Effector CD4-positive, alpha-beta T cell (primary cell): ENCODE measurements at places on chromosomes 7 and 10.

- DNase-seq = no peak
These were observed 164.6 kb upstream of the KCTD7 start for GRCh38 chr7:66464059-66464458.

DNA sequence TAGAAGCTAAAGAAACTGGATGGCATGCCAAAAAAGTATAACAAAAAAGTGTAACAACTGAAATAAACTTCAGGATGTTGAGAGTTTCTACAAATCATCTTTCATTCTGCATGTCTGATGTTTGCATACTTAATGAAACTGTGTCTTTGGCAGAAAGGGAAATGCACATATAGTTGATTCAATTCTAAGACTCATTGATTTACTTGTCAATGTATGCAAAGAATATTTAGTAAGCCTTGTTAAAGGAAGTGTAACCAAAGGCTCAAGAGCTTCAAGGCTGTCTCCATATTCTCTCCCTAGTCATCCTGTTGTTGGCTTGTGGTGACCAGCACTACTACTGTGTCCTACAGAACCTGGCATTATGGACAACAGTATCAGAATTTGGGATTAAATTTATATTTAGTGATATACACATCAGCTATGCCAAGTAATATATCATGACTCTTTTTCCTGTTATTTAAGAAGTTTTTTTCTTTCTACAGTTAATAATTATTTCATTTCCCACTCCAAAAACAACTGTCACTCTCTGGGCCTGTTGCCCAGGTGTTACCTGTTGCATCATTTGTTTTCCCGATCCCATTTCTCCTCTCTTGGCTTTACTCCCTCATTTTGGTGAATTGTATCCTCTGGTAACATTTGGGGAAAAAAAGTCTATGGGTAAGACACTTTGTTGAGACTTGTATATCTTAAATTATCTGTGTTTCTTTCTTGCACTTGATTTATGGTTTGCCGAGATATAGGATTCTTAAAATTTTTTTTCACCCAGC lies 226.6 kb upstream of the BMPER start:
- DNase-seq = no peak

- DNase-seq = no peak
These were observed 27.4 kb downstream of the MRPL32 start for GRCh38 chr7:42959549-42959948.

DNA sequence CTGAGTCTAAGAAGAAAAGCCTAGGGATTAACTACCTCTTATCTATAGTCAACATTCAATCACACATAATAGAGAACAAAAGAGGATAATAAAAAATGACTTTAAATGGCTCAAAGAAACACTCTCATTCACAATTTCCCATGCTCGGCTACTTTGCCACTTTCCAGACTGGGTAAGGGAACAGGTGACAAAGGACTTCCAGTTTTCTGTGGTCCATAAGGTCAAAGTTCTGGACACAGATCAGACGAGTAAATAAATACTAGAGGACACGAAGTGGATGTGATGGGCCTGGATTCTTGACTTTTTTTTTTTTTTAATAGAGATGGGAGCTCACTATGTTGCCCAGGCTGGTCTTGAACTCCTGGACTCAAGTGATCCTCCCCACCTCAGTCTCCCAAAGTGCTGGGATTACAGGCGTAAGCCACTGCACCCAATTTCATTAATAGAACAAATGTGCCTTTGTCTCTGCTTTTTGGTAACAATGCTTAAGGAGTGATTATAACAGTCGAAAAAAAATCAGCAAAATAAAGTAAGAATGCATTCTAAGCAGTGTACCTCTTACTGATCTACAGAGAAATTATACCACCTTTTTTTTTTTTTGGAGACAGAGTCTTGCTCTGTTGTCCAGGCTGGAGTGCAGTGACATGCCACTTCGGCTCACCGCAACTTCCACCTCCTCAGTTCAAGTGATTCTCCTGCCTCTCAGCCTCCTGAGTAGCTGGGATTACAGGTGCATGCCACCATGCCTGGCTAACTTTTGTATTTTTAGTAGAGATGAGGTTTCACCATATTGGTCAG lies 70.6 kb downstream of the WAPL start:
- no peak for DNase-seq

DNA sequence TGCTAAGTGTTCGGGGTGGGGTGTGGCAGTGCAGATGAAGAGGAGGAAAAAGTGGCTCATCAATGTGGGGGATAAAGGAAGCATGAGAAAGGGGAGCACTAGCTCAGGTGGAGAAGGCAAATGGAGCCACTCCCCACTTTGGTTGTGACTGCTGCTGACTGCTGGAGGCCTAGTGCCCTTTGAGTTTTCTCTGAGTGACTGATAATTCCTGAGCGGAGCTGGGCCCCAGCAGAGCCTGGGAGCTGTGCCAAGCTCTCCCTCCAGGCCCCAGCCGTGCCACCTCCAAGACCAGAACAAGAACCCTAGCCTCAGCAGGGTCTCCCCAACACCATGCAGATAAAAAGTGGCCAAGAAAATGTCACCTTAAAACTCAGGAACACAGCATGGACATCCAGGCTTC lies 9.7 kb upstream of the RASSF4 start:
- no peak for DNase-seq

GRCh38 chr7:18993933-18994668 lies 123.3 kb downstream of the TWIST1 start:
- DNase-seq = no peak

GRCh38 chr7:149870701-149871483 lies 2.9 kb upstream of the ATP6V0E2 start:
- DNase-seq = no peak

GRCh38 chr10:111551001-111551400 lies 474.2 kb downstream of the ADRA2A start:
- DNase-seq = no peak

DNA sequence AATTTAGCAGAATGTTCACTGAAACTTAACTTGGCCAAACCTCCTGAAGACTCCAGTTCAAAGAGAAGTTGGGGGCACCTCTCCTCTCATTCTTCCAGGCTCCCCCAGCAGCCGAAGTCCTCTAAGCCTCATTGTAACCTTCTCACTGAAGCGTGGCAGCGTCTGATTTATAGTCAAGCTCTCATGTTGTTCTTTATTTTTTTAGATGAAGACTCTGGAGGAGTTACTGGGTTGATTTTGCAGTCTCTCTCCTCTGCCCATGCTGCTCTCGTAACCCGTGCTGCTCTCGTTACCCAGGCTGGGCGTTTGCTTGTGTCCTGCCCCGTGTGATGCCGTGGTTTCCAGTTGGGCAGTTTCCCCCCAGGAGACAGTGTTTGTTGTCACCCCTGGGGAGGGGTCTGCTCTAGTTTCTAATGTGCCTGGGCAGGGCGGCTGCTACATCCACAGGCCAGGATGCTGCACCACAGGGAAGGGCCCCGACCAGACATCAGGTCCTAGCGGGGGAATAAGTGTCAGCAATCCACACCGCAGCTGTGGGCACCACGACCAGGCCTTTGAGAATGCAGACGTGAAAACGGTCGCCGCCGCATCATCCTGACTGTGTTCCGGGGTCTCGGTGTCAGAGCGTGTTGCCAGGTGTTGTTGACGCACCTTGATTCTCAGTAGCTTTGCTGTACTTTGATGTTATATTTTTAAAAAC lies 65.2 kb downstream of the WDR37 start:
- no peak for DNase-seq

DNA sequence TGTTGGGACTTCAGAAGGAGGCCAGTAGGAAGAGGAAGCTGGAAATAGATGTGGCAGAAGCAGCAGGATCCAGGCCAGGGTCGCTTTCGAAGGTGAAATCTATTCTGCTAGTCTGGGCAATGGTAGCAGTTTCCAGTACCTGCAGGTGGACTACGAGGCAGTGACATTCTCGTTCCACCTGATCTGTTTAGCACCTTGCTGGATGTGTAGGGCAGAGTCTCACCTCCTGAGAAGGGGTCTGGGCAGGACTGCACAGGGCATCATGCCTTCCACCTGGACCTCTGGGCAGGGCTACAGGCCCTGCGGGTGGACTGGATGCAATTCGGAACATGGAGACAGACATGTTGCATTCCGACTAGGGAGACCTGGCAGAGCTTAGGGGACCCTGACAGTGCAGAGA lies 254.8 kb upstream of the ZNF32 start:
- no peak for DNase-seq

- DNase-seq = no peak
These were observed 58.0 kb downstream of the PDSS1 start for GRCh38 chr10:26755443-26755903.

- no peak for DNase-seq
These were observed 86.7 kb downstream of the RGS10 start for GRCh38 chr10:119455609-119456434.

- no peak for DNase-seq
These were observed 41.2 kb upstream of the PLPP4 start for GRCh38 chr10:120415709-120416330.

GRCh38 chr7:81600608-81601007 lies 169.2 kb downstream of the HGF start:
- DNase-seq = no peak

GRCh38 chr7:147012666-147013065 lies 896.1 kb downstream of the CNTNAP2 start:
- no peak for DNase-seq

GRCh38 chr10:103466734-103467133 lies 8.0 kb upstream of the CALHM1 start:
- no peak for DNase-seq

DNA sequence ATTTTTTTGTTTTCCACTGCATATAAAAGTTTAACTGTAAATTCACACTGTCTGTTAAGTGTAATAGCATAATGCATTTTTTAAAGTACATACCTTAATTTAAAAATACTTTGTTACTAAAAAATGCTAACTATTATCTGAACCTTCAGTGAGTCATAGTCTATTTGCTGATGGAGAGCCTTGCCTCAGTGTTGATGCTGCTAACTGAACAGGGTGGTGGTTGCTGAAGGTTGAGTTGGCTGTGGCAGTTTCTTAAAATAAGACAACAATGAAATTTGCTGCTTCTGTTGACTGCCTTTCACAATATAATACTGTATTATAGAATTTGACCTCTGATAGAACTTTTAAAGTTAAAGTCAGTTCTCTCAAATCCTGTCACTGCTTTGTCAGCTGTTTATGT lies 72.3 kb upstream of the GATAD1 start:
- no peak for DNase-seq

DNA sequence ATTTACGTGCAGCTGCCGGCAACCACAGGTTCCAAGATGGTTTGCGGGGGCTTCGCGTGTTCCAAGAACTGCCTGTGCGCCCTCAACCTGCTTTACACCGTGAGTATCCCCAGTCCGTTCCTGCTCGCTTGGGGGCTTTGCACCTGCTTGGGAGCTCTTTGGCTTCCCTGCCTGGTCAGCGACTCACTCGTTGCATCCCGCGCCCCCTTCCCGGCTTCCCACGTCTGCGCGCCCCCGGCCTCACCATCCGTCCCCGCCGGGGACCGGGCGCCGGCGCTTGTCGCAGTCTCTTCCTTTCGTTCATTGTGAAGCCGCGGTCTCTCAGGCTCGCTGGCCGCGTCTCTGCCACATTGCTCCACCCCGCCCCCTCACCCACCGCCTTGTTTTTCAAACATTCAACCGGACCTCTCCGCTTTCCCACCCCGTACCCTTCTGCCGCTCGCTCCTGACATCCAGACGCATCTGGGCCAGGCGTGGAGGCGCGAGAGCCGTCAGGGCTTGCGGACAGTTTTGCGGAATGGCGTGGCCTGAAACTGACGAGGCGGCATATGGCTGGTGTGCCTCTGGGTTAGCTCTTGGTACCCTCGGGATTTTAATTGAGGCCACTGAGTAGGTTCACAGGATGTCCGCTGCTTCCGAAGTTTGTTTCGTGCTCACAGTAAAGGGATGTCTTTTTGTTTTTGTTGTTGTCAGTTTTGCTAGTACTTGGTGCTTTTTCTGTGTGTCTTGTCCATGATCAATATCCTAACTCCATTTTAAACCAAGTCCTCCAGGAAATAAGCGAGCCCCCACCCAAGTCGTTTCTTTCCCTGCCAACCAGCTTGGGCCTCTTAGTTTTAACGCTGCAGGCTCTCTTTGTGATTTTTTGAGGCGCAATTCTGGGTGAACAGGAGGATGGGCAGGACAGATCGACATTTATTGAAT lies 639 bp downstream of the TSPAN13 start:
- no peak for DNase-seq

DNA sequence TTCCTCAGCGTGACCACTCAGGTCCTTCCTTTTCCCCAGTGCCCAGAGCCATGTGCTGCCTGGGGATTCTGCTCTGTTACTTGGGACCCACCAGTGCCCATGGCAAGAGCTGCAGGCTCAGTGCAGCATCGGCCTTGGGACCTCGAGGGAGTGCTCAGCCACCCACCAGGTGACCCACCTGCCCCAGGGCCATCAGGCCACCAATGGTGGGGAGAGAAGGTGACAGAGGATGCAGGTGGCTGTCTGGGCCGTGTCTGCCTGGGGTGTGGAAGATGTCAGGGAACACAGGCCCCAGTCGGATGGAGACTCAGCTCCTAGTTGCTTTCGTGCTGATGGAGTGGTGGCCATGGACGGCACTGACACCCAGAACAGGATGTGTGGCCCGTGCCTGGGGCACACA lies 104.7 kb upstream of the FAM20C start:
- DNase-seq = no peak

DNA sequence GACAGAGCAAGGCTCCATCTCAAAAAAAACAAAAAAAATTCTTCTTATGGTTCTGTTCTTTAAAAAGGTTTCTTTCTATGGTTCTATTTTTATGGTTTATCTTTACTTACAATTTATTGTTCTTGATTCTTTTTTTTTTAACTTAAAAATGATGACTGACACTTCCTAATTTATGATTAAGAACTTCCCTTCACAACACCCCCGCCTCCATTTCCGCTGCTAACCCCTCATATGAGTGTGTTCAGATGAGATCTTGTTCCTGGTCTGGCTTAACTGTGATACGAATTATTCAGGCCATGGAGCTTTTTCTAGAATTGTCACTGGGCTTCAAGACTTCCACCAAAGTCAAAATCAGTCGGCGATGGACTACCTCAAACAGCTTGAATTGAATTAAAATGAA lies 33.9 kb downstream of the PTER start:
- no peak for DNase-seq

DNA sequence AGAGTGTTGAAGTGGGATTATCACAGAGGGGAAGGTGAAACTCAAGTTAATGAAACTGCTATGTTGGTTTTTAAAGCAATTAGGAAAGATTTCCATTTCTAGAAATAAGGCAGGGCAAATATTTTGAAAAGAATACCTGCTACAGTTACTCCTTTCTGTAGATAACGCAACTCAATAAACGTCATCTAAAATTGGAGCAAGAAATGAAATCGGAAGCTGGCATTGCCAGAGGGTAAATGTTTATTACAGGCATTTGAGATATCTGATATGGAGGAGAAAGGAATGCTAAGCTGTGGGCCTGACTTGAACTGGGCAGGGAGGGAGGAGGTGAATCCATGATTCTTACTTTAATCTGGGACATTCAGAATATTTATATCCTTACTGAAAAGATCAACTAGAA lies 217.0 kb upstream of the ADARB2 start:
- DNase-seq = no peak

- DNase-seq = no peak
These were observed 434.4 kb upstream of the MGMT start for GRCh38 chr10:129032372-129033313.

GRCh38 chr10:85635650-85636049 lies 730.9 kb downstream of the GRID1 start:
- DNase-seq = no peak

GRCh38 chr10:60258429-60258797 lies 131.3 kb downstream of the ANK3 start:
- DNase-seq = no peak

- no peak for DNase-seq
These were observed 78.0 kb upstream of the DYNC1I1 start for GRCh38 chr7:95694334-95694733.

- DNase-seq = no peak
These were observed 219.5 kb upstream of the CCDC6 start for GRCh38 chr10:60125895-60126294.
